Right ventricle myocardium inferior (tissue), 1 donor: ENCODE measurements at places on chromosomes 16 and 17.
A peak's percentile ranks its signal among the peaks of the same experiment; 100 is the strongest.

DNA sequence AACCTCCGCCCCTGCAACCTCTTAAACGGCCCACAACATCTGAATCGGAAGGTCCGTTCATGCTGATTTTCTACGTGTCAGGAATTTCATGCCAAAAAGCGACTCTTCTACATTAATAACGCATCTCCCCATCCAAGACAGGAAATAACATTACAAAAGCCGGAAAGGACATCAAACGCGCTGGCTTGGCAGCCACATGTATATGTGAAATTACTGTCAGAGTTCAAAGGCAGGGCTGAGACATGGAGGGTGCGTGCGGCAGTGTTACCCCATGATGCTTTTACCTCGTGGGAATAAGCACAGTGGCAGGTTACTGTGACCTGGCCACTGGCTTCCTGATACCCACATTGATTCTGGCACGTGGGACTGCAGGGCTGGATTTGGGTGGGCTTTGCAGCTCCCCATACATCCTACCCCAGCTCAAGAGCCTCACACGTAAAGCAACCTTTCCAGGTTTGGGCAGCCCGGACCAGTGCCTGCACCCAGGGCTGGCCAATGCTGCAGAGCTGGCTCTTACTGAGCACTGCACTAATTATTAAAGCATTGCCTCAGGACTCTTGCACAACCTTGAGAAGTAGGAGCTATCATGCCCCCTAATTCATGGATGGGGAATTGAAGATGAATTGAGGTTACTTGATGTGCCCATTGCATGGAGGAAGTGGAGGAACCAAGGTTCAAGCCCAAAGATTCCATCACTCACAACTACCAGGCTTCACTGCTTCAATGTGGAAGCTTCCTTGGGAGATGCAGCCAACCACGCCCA, 120.6 kb upstream of the FOXF1 start:
- no peak for DNase-seq

DNA sequence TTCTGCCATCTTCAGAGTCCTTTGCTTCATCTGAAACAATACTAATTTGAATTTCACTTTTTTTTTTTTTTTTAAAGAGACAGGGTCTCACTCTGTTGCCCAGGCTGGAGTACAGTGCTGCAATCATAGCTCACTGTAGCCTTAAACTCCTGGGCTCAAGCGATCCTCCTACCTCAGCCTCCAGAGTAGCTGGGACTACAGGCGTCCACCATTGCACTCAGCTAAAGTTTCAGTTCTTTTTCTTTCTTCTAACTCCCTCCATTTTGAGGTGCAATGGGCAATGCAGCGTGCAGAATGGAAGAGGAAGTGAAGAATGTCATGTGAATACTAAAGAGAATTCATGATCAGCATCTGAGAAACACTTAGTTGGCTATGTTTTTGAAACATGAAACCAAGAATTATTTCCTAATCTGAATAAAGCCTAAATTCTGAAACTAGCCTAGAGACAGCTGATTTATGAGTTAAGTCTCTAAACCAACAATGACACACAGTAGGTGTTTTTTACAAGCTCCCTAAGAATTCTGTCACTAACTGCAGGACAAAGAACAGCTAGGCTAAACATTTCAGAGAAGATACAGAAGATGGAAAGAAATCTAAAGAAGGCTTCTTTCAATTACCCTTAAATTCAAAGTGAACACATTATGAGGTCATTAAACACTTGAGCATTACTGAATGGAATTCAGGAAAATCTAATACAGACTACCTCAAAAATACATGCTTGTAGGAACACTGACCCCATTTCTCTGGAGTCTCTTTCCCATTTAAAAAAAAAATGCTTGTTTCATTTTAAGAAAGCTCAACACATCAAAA, 21.0 kb downstream of the SNN start:
- DNase-seq, result no peak

DNA sequence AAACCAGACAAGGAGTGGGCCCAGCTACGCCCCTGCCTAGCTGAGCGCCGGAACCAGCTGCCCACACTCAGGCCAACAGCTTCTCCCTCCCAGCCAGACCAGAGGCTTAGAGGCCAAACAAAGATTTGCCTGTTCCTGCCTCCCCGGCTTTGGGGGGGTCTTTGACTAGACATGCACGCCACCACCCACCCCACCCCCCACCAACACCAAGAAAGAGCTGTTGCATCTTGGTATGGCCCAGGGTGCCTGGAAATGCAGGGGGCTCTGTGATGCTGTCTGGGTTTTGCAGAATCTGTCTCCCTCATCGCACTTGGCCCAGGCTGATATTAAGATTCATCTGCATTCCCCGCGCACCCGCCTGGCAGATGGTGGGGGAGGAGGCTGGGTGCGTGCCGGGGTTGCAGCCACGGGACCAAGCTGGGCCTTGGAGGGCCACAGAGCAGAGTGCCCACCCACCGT, 1.3 kb upstream of the NXPH3 start:
- DNase-seq, result peak; percentile 45

DNA sequence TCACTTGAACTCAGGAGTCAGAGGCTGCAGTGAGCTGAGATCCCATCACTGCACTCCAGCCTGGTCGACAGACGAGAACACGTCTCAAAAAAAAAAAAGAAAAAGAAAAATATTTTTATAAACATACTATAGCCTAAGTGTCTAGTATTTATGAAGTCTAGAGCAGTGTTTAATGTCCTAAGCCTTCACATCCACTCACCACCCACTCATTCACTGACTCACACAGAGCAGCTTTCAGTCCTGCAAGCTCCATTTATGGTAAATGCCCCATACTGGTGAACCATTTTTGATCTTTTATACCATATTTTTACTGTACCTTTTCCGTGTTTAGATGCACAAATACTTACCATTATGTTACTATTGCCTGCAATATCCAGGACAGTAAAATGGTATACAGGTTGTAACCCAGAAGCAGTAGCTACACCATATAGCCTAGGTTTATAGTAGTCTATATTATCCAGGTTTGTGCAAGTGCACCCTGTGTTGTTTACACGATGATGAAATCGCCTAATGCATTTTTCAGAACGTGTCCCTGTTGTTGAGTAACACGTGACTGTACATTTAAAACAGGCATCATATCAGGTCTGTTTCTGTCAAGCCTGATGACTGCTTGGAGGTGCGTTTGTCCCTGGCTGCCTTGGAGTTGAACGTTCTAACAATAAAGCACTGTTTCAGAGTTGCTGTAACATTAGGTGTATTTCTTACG, 10.1 kb downstream of the NUDT7 start:
- no peak for DNase-seq

DNA sequence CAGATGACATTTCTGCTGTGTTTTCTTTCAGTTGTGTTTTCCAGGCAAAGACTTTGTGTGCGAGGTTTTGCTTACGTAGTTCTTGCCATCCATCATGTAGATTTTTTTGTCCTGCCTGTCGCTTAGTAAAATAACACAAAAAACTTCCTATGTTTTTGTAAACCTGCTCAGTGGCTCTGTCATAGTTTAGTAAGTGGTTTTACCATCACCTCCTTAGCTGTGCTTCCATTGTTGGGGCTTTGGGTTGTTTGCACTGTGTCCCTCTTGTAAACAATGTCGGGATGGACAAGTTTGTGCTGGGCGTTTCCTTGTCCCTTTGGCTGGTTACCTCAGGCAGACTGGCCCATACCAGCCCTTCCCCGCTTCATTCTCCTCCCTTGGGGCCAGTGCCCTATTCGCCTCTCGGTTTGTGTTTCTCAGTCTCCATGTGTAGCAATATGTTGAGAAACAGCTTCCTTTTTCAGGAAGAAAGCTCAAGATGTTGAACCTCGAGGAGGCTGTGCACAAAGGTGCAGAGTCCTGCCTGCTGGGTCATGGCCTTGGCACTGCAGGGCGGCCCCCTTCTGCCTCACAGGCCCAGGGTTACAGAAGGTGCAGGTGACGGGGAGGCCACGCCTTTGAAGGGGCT, 74.6 kb downstream of the KSR1 start:
- peak; percentile 79 for DNase-seq

GRCh38 chr17:75487351-75488070, 27.8 kb downstream of the CASKIN2 start:
- peak; percentile 74 for DNase-seq

DNA sequence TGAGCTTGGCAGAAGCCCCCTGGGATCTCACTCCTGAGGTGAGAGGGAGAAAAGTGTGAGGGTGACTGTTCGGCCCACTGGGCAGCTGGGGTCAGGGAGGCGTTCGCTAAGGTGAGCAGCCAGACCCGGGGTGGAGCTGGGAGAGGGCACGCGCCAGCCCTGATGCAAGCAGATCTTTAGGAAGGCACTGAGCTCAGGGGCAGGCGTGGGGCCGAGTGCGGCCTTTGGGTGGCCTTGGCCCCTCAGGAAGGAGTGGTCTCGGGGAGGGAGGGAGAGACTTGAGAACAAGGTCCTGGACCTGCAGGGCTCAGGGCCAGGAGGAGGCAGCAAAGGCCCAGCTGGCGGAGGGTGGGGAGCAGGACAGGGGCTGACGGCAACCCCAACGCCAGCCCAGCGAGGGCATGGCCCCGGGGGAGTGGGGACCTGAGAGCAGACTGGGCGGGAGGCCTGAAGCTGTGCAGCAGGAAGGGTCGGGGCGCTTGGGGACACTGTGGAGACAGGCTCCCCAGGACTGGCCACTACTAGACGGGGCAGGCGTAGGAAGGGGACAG, 14.5 kb upstream of the WDR45B start:
- peak; percentile 25 for DNase-seq

GRCh38 chr17:79332011-79332554, 257.5 kb downstream of the ENGASE start:
- no peak for DNase-seq

DNA sequence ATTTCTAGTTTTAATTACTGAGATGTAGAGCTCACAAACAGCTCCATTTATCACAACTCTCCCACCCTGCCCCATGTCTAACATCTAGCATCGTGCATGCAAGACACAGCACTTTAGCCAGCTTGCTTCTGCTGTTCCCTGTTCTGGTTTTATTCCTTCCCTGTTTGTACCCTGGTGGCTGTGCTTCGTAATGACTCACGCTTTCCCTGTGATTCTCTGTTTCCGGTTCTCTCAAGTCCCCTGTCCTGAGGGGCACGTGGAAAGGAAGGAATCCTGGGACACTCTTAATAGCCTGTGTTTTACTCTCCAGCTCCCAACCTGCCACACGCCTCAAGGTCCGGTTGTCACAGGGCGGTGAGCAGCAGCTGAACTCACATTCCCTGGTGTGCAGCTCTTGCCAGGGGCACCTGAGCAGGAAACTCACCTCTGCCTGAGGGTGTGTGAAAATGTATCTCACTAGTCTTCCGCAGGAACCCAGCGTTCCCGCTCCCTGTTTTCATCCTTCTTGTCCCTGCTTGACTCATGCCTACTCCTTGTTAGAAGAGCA, 10.6 kb downstream of the SHISA6 start:
- DNase-seq, result no peak

GRCh38 chr16:3814755-3815154, 65.8 kb downstream of the CREBBP start:
- no peak for DNase-seq

GRCh38 chr17:61400717-61401388, 1.2 kb downstream of the TBX2 start:
- DNase-seq, result no peak

- no peak for DNase-seq
Observed at GRCh38 chr16:23195366-23195978, 12.9 kb downstream of the SCNN1G start.

DNA sequence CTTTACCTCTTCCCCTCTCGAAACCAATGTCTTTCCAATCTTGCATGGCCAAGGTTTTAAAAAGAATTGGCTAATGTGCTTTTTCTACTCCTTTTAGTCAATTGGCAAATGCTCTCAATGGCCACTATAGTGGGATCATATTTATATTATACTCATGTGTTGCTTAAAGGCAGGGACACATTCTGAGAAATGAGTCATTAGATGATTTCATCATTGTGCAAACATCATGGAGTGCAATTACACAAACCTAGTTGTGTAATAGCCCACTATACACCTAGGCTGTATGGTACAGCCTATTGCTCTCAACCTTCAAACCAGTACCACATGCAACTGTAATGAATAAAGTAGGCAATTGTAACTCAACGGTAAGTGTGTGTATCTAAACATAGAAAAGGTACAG, 180.9 kb downstream of the HS3ST3A1 start:
- no peak for DNase-seq

- DNase-seq, result no peak
Observed at GRCh38 chr17:78839762-78840529, 668 bp downstream of the USP36 start.

- peak; percentile 17 for DNase-seq
Observed at GRCh38 chr16:1723450-1724147, 17.6 kb downstream of the MAPK8IP3 start.

DNA sequence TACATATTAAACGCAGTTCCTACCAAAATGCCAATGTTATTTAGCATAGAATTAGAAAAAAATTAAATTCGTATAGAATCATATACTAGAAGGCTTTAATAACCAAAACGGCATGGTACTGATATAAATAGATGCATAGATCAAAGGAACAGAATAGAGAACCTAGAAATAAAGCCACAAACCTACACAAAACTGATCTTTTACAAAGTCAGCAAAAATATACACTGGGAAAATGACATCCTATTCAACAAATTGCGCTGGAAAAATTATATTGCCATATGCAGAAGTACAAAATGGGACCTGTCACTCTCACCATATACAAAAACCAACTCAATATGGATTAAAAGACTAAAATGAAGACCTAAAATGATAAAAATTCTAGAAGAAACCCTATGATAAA, 1882.6 kb downstream of the TP53TG3F start:
- no peak for DNase-seq

- peak; percentile 86 for DNase-seq
Observed at GRCh38 chr17:45144199-45145034, 3.9 kb upstream of the HEXIM1 start.
